ENCODE measurements at places on chromosomes 11 and 22.

DNA sequence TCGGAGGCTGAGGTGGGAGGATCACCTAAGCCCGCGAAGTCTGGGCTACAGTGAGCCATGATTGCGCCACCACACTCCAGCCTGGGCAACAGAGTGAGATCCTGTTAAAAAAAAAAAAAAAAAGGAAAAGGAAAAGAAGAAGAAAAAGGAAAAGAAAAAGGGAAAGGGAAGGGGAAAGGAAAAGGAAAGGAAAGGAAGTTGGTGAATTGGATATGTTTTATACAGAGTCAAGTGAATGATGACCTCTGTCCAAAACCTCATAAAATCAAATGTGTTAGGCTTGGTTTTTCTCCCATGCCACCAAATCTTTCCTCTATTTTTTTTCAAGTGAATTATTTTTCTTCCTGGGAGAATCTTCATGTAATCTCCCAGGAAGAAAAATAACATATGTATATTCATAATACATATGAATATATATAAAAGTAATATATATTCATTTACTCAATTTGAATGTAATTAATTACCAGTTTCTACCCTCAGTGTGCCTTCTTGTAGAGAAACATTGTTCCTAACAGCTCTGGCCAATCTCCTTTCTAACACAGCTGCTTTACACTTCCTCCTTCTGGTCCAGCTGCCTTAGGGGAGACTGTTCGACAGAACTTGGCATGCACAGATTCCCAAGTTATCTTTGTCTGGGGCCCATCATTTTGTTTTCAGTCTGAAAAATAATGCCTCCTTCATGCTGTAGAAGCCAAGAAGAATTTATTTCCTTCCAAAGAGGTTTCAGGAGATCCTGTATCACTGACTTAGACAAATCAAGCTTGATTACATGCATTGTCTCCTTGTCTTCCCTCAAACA lies 111.9 kb downstream of the CCDC34 start:
- no peak for DNase-seq

DNA sequence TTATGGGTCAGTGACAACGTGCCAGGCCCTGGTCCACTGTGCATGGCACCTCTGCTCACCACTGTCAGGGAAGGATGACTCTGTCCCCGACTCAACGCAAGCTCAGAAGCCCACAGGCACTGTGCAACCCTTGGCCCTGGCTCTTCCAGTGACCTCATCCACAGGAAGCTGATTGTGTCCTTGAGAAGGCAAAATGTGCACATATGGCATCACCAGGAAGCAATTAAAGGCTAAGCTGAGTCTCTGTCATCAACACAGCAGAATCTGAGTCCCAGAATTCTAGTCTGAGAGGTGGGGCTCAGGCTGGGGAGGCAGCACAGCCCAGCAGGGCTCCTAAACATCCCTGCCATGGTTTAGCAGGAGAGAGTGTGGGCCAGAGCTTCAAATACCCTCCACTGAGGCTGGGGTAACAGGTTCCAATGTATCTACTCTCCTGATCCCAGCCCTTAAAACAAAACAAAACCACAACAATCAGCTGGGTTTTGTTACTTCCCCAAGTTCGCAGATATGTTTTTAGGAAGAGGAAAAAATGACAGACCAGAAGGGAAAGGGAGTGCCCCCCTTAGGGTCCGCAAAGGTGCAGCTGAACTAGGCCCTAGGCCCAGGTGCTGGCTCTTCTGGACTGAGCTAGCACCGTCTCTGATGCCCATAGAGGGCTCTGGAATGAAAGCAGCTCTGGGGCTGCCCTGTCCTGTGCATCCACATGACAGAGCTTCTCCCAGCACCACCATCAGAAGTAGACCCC lies 33.5 kb upstream of the GNAZ start:
- DNase-seq, result no peak

DNA sequence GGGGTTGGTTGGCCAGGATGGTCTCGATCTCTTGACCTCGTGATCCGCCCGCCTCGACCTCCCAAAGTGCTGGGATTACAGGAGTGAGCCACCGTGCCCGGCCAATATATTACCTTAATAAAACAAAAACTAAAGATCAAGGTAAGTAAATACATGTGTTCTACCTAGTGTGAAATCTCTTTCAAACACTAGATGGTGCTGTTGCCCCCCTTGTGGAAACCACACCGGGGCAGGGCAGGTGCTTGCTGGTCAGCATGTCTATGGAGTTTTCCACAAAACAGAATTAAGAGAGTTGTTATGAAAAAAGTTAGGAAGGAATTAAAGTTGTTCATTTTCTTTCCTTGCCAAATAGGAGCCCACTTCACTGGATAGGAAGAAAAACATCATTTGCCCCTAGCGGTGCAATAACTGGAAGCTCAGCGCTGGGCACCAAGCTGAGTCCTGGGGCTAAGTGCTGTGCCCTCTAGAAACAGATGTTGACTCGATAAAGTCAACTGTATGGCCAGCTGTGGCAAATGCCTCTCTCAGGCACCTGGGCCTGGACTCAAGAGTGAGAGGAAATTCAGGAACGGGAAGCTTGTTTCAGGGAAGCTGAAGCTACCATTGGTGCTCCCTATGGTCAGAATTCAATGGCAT lies 6.3 kb upstream of the KCNJ5 start:
- no peak for DNase-seq

GRCh38 chr11:2804701-2805387 lies 80.7 kb downstream of the CDKN1C start:
- no peak for DNase-seq

DNA sequence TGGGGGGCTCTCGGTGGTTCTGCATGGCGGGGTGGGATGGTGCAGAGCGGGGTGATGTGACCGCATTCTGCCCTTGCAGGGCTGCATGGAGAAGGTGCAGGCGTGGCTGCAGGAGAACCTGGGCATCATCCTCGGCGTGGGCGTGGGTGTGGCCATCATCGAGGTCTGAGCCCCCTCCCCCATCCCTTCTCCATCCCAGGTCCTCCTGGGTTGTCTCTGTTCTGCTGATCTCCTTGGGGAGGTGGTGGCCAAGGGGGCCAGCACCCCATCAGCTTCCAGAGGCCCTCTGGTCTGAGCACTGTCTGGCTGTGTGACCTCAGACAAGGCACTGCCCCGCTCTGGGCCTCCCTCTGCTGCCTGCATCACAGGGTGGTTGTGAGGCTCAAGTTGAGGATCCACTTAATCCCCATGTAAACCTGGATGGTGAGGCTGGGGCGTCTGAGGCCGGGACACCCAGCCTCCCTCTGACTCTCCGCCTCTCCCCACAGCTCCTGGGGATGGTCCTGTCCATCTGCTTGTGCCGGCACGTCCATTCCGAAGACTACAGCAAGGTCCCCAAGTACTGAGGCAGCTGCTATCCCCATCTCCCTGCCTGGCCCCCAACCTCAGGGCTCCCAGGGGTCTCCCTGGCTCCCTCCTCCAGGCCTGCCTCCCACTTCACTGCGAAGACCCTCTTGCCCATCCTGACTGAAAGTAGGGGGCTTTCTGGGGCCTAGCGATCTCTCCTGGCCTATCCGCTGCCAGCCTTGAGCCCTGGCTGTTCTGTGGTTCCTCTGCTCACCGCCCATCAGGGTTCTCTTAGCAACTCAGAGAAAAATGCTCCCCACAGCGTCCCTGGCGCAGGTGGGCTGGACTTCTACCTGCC lies 53.3 kb downstream of the CD82 start:
- DNase-seq, result no peak

GRCh38 chr11:30583476-30584280 lies 2.5 kb downstream of the MPPED2 start:
- no peak for DNase-seq

GRCh38 chr11:12291766-12292165 lies 85.6 kb upstream of the PARVA start:
- no peak for DNase-seq

GRCh38 chr11:3615998-3616397 lies 25.8 kb downstream of the ART5 start:
- no peak for DNase-seq

DNA sequence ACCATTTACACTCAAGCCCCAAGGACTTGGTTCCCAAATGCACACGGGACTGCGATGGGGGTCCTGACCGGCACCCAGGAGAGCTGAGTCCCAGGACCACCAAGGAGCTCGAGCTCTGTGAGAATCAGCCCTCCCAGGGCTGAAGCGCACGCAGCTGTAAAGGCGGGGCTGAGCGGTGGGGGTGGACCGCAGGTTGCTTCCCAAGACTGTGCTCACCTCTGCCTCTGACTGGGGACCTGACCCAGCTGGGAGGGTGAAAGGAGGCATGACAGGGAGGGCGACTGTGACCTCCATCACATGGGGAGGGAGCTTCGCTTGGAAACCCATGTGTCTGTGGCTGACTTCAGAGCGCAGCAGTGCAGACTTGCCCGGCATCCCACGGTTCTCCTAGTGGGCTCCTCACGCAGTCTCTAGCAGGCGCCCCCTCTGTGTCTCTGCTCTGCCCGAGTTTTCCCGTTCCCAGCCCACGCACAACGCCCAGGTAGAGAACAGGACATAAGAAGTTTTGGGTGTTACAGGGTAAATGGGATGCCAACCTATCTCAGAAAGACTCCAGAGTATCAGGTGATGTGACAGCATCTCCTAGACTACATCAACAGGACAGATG lies 15.4 kb upstream of the NAP1L4 start:
- no peak for DNase-seq

Data from stimulated activated CD8-positive, alpha-beta memory T cell treated with anti-CD3 and anti-CD28 coated beads, Interleukin-2, amount 100 ng/mL, for 1 hour (primary cell).